AG10803 (cell line): ENCODE measurements at places on chromosomes 2 and 18.

- peak; percentile 25 for DNase-seq
Observed at GRCh38 chr18:47882641-47883040, 47.8 kb downstream of the SMAD2 start.

GRCh38 chr2:194616334-194616733 lies 1040.7 kb upstream of the SLC39A10 start:
- no peak for DNase-seq

DNA sequence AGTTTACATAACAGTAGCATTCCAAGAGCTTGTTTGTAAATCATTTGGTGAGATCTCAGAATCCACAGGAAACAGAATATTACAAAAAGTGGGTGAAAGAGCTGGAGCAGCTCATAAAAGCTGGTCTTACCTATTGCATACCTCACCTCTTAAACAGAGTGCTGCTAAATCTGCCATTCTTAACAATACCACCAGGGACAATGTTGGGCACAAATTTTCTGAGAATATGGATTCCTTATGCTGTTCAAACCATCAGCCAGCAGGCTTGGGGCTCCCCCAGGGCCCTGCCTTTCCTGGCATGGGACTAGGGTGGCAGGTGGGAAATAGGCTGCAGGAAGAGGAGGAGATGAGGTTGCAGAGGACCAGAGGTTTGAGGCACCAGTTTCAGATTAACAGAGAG lies 55.6 kb downstream of the TGFA start:
- DNase-seq = no peak

DNA sequence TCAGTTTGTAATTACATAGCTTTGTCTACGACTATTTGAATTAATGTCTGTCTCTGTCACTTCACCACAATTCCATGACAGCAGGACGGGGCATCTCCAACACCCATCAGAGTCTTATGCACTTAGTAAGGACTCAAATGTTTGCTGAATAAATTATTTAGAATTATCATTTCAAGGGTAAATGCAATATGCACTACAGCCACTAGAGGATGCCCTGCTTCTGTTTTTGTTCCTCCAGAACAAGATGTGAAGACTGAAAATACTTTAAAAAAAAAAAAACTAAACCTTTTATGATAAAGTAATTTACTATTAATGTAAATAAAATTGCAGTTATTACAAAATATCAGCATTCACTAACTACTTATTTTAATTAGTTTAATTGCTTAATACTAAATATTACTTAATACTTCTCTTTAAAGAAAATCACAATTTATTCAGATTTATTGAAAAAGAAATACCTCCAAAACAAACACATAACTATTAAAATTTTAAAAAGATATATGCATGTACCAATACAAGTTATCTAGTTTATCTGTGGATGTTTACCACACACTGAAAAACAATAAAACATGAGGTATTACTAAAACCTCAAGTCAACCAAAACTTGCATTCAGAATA lies 3.2 kb downstream of the PIGN start:
- DNase-seq = peak; percentile 64

DNA sequence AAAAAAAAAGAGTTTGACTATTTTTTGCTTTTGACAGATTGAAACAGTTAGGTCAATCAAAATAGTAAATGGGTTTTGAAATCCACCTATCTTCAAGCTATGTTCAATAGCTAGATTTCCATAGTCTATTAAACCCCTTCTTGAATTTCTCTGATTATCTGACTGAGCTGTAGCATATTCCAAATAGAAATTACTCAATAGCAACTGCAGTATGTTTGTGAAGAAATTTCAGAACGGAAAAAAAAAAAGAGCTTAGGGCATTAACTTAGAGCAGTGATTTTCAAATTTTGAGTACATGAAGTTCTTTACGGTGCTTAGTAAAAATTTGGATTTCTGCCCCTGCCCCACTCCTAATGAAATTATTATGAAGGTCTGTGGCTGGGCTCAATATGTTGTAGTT lies 432.3 kb downstream of the LRP1B start:
- DNase-seq = no peak

DNA sequence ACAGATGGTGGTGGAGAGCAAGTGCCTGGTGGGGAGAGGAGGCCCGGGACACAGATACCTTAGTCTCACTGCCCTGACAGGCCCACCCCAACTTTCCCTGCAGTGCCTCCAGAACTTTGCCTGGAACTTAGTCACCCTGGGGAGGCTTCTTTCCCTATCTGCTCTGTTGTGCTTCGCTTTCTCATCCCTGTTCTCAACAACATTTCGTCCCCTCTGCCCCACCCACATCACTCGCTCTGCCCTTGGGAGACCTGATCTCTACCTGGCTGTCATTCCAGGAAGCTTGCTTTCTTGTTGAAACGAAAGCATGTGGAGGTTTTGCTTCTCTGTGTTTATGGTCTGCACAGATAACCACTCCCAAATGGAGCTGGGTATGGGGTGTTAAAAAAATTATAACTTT lies 93.8 kb downstream of the PRKCE start:
- DNase-seq = no peak

DNA sequence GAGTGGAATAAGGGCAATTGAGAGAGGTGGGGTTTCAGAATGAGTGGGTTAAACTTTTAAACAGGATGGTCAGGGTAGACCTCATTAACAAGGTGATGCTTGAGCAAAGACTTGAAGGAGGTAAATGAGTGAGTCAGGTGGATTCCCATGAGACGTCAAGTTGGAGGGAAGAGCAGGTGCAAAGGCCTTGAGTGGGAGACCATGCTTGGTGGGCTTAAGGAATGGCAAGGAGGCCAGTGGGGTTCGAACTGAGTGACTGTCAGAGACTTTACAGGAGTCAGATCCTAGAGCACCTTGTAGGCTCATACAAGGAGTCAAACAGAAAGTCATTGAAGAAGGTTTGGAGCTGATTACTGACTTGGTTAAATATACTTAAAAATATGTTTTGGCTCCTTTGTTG lies 284.1 kb downstream of the CYRIA start:
- DNase-seq = no peak

DNA sequence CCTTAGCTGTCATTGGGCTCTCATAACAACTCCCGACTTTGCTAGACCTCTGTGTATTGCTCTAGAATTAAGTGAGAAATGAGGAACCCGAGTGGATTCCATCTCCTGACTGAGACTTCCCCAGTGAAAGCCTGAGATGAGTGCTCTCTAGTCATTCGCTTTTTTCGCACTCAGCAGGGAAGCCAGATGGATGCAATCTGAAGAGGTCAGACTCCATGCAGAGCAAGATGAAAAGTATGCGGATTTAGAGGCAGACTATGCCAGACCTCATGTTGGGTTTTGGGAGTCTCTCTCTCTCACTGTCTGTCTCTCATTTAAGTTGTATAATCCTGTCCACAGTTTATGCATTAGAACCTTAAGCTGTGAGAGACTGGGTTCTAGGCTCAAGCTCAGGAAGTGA lies 88.6 kb downstream of the SLC5A7 start:
- DNase-seq = no peak

DNA sequence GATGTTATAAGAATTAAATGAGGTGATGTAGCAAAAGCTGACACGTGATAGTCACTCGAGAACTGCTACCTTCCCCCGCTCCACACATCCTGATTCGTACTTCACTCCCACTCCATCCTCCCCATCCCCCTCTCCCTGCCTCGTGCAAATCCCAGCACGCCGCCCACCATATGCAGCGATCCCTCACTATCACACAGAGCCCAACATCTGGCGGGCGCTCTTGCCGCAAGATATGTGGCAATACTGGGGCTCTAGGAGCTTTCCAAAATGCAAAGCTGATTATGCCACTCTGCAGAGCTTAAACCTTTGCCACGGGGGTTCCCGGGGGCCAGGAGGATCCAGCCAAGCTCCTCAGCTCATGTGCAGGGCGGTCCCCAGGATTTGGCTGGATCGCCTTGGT lies 37.4 kb downstream of the DNMT3A start:
- no peak for DNase-seq

DNA sequence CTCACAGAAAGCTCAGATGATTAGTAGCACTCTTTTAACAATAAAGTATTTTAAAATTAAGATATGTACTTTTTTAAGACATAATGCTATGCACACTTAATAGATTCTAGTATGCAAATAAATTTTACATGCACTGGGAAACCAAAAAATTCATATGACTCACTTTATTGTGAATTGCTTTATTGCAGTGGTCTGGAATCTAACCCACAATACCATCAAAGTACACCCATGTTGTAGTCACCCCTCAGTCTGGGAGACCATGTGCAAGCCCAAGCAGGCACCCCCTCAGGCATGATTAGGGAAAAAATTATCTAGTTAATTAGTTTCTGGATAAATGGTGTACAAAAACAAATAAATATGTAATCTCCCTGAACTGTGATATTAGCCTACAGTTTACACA lies 649.0 kb upstream of the HS6ST1 start:
- no peak for DNase-seq

- no peak for DNase-seq
Observed at GRCh38 chr2:52510432-52510831, 1257.2 kb upstream of the CHAC2 start.

DNA sequence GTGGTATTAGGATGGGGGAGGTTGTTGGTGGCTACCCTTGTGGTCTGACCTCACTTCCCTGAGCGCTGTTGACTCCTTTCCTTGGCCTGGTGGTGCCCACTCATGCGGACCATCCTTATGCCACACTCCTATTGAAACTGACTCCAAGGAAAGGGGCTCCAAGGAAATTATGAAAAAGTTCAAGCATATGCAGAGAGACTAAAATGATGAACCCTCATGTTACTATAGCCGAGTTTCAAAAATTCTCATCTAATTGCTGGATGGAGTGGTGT lies 96.2 kb upstream of the STPG4 start:
- DNase-seq = no peak

- no peak for DNase-seq
Observed at GRCh38 chr2:3429066-3429610, 49.6 kb downstream of the TRAPPC12 start.

GRCh38 chr18:36386150-36386920 lies 88.8 kb downstream of the FHOD3 start:
- no peak for DNase-seq

DNA sequence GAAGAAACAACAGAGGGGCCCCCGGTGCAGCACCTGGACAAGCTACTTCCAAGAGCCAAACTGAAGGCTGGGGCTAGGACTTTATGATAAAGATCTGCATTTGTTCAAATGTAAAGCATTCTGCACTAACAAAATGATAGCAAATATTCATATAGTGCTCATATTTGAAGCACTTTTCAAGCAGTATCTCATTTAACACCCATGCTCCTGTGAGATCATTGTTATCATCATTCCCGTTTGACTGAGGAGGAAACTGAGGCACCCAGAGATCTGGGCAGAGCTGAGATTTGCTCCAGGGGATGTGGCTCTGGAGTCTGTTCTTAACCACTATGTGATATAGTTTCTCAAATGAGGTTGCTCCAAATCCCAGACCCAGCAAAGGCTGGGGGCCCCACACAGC lies 9.8 kb downstream of the KCTD1 start:
- no peak for DNase-seq

- peak; percentile 22 for DNase-seq
Observed at GRCh38 chr2:44392338-44392943, 30.7 kb downstream of the CAMKMT start.

- DNase-seq = no peak
Observed at GRCh38 chr2:193520709-193521458, 1326.2 kb upstream of the TMEFF2 start.

GRCh38 chr2:88865801-88866371 lies 174.4 kb downstream of the RPIA start:
- no peak for DNase-seq

DNA sequence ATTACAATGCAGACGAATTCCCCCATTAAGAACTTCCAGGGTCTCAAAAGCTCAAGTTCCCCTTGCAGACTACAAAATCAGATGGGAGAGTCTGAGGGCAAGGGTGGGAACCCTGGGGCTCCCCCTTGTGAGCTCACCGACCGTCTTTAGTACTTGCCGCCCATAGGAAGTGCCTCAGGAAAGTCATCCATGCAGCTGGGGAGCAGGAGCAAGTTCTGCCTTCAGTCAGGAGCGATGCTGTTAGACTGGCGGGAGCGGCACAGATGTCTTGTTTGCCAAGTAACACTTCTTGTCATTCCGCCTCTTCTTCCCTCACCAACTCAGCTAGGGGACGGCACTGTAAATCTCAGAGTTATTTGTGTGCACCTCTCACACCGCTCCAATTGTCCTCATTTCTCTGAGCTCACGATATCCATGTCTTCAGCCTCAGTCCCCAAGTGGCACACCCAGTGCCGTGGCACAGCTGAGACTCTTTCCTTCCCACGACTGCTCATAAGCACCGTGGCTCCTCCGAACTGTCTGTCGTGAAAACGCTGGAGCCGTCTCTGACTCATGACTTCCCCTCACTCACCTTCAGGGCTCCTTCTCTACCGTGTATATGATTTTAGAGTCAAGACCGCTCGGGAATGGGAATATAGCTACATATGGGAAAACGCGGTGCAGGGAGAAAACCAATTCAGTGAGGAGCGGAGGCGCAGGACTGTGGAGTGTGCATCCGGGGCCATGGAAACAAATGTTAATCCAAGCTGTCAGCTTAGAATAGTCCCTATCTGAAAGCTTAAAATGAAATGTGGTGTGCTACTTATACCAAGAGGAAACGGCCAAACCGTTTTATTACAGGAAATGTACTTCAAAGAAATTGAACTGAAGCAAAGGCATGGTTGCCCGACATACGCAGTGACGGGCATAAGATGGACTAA lies 34.0 kb downstream of the UXS1 start:
- DNase-seq = no peak

GRCh38 chr2:16475586-16475985 lies 190.0 kb downstream of the CYRIA start:
- no peak for DNase-seq

DNA sequence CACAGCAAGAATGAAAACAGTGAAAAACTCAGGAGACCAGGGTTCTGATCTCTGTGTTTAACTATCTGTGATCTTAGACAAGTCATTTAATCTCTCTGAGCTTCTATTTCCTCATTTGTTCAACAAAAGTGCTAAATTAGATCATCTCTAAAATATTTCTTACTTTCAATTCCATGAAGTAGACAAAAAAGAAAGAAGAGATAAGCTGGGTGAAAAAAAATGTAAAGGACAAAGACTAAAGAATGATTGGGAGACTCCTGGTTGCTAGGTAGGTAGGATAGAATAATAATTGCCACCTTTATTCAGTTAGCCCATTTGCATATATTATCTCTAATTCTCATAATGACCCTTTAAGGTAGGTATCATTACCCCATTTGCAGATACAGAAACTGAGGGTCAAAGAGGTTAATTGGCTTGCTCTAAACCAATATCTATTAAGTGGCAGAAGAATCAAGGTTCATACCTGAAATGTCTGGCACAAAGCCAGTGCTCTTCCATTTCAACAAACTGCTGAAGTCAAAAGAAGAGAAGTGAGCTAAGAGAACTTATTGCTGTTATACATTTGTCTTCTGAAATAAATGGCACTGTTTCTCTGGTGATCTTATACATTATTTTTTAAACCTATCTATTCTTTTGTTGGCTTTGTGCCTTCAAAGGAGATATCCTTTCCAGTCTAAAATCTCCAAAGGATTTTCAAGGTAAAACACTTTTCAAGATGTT lies 141.7 kb downstream of the OTX1 start:
- DNase-seq = no peak

DNA sequence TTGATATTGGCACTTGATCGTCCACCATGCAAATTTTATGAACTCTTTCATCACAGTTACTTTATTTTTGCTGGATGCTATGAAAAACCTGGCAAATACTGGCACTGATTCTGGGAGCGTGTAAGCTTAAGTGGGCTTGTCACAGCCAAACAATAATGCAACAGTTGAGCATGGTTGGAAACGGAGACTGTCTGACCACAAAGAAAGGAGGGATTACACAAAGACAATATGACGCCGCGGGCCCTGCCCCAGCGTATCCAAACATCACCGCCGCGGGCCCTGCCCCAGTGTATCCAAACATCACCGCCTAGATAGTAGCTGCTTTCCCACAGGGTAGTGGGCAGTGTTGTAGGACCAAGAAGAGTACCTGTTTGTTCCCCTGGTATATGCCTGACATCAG lies 135.9 kb downstream of the PRPF40A start:
- DNase-seq = no peak

- peak; percentile 63 for DNase-seq
Observed at GRCh38 chr2:158457092-158457825, 507 bp downstream of the PKP4 start.
